ENCODE measurements at places on chromosomes 2 and 18.

- DNase-seq: no peak
Observed at GRCh38 chr2:240947607-240948006, 41.5 kb downstream of the CROCC2 start.

DNA sequence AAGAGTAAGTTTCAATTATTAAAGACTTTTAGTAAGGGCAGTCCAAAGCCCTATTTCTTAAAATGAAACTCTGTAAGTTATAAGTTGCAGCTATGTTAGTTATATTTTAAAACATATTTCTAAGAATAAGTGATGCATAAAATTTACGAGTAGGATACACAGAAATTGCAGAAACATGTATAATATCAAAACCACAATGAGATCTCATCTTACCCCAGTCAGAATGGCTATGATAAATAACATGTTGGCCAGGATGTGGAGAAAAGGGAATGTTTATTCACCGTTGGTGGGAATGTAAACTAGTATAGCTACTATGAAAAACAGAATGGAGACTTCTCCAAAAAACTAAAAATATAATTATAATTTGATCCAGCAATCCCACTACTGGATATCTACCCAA lies 201.2 kb downstream of the CBLN2 start:
- DNase-seq: no peak

DNA sequence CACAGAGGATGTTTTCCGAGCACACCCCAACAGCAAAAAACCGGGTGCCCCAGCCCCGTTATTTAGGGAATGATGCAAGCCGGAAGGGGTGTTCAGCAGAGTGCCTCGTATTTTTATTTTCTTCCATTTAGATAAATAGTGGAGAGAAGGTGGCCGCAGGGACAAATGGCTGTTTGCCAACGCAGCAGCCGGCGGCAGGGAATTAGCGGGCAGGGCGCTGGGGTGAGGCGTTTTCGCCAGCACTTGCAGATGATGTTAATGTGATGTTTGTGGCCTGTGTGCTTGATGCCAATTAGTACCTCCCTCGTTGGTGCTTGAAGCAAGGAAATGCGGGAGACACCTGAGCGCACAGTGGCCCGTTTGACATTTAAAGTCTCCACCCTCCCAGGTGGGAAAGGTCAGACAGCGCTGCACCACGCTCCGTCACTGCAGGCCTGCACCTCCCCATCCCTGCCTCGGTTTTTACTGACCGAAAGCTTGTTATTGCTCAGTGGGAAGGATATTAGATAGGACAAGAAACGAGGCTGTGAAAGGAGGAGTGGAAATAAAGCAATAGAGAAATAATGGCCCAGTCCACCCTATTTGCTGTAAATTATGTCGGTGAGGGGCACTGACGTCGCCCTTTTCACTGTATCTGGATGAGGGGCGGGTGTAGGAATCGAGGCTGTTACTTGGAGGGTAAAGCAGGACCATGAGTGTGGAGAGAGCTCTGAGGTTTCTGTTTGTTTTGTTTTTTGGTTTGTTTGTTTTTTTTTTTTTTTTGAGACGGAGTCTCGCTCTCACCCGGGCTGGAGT lies 39.1 kb downstream of the NFATC1 start:
- DNase-seq: no peak

DNA sequence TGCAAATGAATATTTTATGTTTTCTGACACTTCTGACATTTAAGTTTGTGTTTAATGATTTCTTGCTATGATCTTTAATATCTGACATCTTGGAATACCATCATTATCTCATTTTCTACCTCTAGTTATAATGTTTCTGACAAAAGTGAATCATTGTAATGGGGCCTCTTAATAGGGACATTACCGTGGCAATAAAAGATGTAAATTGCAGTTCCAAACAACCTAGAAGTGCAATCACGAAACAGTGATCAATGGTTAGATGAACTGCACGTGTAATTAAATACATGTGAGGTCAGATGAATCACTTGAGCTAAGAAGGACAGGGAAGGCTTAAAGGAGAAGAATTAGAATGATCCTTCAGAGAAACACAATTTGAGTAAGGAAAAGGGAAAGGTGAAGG lies 1078.3 kb downstream of the DPP10 start:
- no peak for DNase-seq

GRCh38 chr2:240840435-240841060 lies 20.5 kb upstream of the KIF1A start:
- peak; percentile 34 for DNase-seq

- no peak for DNase-seq
Observed at GRCh38 chr2:27929916-27930486, 39.5 kb downstream of the BABAM2 start.

DNA sequence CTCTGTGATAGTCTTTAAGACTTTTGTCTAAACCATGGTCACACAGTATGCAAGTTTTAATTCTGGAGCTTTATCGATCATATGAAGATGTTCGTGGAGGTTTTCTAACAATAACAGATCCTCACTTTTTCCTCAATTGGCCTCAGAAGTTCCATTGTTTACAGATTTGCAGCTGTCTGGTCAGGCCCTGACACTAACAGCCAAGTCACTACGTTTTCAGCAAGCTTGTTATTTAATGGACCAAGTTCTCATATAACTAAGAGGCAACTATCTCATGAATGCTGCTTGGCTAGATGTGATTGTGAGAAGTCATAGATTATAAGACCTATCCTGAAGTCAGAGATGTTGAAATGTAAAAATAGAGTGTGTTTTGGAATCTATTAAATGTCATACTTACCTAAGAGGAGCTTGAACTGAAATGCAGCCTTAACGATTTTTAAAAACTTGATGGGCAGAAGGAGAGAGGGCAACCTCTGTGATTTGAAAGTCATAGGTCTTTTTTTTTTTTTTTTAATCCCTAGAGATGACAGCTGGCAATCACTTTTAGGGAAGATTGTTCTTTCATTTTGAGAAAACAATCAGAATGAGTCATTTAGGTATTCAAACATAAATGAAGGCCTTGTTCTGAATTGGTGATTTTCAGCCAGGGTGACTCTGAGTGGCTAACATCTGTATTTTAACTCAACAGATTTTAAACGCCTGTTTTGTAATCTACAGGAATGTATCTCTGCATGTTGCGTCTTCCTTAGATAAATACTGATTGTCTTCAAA lies 48.4 kb upstream of the NEMP2 start:
- no peak for DNase-seq

DNA sequence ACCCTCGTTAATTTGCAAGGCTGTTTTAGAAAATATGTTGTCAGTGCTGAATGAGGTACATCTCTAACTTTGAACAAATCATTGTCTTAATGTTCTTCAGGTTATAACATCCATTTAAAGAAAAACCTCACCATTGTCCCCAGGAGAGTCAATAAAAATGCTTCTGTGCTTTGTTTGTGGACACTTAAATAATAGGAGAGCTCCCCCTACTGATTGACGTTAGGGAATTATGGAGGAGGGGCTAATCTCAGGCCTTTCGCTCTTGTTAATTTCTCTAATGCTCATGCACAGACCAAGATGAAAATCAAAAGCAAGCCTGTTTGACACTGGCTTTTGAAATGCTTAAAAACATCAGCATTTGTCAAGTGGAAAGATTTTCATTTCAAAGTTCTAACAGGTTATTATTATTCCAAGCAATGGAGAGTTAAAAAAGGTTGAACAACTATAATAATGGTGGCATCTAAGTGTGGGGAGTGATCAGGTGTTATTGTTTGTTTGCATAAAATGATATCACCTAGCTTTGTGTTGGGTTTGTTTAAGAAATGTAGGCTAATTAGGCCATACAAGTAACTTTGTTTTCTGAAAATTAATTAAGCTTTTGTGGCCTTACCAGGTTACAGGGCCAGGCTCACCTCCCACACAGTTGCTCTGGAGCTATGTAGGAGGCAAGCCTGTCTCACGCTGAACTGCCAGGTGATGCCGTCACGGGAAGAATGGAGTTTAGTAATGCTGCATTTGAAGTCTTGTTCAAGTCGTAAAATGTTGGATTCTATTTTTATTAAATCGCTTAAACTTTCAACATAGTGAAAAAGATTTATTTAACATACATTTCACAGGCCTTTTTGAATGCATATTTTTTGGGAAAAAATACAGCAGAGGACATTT lies 51.7 kb upstream of the SMIM21 start:
- peak; percentile 57 for DNase-seq

All from CD4-positive, alpha-beta T cell treated with Interleukin-21 for 1 hour (primary cell).